ENCODE measurements at places on chromosomes 12 and 14.

DNA sequence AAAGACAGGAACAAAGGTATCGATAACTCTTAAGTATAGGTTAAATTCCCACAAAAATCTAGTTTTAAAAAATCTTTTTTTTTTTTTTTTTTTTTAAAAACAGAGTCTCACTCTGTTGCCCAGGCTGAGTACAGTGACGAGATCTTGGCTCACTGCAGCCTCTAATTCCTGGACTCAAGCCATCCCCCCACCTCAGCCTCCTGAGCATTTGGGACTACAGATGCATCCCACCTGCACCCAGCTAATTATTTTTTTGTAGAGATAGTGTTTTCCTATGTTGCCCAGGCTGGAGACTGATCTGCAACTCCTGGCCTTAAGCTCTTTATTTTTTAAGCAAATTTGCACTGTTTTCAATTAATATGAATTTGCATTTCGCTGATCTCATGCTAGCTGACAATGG lies 9.8 kb downstream of the PSEN1 start:
- DNase-seq = no peak

- no peak for DNase-seq
Measured at GRCh38 chr12:104668274-104668718, 211.5 kb downstream of the CHST11 start.

DNA sequence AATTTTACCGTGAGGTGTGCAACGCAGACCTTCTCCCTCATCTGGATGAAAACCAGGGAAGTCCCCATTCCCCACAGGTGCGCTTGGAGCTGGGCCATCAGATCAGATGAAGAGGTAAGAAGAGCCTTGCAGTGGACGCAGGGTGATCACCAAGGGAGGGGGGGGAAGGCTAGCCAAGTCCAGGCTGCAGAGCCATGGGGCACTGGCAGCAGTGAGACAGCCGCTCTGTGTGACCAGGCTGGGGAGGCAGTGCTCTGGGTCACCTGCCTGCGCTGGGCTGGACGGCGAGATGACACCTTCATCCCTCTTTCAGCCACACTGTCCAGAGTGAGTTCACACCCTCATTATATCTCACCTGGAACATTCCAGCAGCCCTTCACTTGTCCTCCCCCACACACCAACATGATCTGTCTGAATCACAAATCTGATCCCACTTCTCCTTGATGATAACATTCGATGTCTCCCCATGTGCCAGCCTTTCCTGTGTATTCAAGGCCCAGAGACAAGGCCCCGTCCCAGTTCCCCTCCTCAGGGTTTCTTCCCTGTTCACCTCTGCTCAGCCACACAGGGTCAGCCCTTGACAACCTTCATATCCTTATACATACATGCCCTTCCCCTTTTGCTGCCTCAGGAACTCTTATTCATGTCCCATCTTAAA lies 65.9 kb upstream of the VASH1 start:
- DNase-seq = no peak

GRCh38 chr12:106204312-106204711 lies 43.5 kb downstream of the CKAP4 start:
- no peak for DNase-seq

DNA sequence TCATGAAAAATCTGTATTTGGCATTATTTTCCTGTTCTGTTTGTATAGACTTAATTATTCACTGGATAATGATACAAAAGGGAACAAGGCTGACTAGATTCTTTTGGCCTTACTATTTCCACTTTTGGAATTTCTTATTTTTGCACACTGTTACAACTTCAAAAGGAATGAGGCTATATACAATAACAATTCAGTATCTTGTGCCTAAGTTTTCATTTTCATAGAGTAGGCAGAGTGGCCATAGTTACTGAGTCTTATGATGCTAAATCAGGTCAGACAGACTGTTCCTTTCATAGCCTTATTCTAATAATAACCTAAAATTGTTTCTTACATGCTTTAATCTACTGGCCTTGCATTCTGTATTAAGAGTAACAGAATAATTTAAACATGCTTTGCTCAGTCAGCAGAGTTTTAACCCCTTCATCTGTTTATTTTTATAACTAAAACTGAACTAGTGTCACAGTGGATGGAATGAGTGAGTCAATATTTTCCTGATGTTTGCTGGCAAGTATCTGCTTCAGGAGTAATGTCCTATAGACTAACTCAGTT lies 10.5 kb downstream of the TTC8 start:
- DNase-seq = no peak

DNA sequence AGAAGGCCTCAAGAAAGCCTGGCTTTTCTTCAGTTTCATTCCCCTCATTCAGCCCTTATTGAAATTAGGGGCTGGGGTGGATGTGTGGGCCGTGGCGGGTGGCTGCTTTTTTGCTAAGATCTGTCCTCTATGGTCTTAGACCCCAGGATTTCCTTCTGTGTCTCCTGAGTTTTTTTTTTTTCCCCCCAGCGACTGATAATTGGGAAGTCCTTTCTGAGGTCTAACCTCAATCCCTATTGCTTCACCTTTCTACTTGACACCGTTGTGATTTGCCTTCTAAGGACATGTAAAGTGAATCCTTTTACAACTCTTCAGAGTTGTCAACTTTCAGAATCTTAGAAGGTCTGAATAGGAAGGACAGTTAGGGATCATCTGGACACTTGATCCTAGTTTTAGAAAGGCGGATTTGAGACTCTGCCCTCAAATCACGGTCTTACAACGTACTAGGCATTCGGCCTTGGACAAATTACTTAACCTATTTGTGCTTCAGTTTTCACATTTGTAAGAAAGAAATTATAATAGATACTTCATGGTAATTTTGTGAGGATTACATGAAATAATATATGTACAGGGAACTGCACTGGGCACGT lies 4.4 kb downstream of the GPR84 start:
- no peak for DNase-seq

GRCh38 chr12:97168804-97169203 lies 261.7 kb downstream of the NEDD1 start:
- no peak for DNase-seq

DNA sequence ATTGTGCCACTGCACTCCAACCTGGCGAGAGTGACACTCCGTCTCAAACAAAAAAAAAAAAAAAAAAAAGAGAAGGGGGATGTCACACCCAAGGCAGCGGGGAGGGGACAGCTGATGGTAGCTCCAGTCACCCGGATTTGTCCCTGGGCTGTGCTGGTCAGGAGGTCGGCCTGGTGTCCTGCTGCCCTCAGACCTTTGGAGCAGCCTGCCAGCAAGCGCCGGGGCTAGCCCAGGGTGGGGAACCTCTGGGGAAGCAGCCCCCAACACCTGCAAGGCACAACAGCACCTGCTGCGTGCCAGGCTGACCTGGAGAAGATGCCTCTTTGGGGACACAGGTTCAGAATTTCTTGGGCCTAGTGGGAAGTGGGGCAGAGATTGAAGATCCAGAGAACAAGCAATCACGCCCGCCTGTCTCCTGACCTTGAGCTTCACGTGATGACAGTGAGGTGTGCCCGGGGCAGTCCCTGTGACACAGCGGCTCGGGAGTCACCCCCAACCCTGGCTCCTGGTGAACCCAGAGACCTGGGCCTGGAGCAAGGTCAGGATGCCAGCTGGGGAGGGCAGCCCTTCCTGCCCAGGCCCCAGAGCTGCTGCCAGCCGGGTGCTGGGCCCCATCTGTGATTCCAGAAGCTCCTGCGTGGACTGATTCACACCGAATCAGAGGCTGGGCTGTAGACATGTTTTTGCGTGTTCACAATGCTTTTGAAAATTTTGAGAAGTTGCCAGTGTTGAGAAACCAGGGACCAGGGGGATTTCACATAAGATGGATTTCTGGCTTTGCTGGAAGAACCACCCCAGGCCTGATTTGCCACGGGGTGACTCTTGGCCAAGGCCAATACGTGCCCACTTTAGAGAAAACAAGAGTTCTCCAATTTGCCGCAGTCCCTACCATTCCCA lies 66.4 kb downstream of the RFLNA start:
- DNase-seq = no peak

GRCh38 chr12:121092034-121092433 lies 40.6 kb upstream of the P2RX7 start:
- no peak for DNase-seq

GRCh38 chr12:108650083-108650482 lies 16.4 kb upstream of the SELPLG start:
- no peak for DNase-seq

GRCh38 chr12:1344245-1344644 lies 250.1 kb downstream of the FBXL14 start:
- DNase-seq = no peak

DNA sequence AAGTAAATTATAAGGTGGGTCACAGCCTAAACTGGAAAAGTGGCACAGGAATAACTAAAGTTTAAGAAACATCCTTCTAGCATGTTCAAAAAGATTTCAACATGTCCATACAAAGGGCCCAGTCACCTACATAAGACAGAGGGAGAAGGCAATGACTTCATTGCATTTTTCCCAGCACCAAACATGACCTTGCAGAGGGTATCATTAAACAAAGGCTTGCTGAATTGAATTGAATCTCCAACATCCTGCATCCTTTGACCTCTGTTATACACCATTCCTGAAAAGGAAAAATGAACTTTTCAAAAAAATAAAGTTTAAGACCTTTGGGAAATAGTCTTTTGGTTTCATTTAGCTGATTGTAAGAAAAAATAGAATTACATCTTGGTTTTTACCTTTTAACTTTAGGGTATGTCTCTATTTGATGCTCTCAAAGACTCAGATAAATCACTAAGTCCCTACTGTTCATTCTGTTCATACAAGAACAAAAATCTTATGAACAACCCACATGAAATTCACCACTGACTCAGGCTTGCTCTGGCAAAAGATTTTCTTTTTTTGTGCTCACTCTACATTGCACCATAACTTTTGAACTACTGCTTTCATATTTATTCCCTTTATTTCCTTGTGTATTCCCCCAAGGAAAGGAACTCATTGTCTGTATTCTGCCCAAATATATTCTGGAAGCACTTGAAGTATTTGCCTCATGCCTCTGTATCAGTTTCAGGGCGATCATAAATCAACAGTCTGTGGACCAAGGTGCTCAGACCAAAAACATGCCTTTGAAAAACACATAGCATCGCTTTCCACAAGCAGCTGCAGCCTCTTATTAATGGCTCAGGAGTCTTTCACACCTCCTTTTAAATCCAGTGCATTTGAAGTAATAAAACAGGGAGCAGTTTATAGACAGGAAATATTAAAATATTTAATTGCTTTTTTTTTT lies 121.7 kb downstream of the DUSP6 start:
- DNase-seq = no peak

GRCh38 chr12:93243382-93243688 lies 134.4 kb upstream of the NUDT4 start:
- no peak for DNase-seq

- peak; percentile 68 for DNase-seq
Measured at GRCh38 chr14:52265253-52265652, 2.2 kb upstream of the PTGDR start.

GRCh38 chr12:77433799-77434198 lies 368.4 kb upstream of the E2F7 start:
- DNase-seq = no peak

DNA sequence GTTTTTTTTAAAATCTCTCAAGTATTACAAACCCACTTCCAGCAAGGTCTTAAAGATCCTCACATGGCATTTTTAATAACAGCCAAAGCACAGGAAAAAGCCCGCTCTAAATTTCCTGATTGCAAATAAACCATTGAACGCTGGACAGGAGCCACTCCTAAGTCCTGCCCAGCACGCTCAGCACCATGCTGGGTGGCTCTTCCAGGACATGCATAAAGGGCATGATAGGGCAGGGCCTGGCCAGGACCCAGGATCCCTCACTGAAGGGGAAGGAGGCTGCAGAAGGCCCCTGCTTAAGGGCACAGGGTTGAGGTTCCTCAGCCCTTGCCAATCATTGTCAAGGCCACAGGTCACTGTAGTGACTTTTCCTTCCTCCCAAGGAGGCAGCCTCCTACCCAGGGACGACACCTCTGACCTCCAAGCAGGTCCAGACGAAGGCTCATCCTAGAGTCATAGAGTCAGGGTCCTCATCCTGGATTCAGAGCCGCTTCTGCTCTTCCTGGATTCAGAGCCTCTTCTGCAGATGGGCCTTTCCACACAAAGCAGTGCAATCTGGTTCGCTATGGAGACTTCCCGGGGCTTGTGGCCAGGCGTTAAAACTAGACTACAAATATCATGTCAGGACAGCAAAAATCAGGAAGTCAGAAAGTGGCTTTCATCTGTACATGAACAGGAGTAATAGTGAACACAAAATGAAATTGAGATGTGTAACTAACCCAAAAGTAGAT lies 123.8 kb downstream of the GCH1 start:
- DNase-seq = no peak

GRCh38 chr14:105646175-105646574 lies 119.8 kb downstream of the TMEM121 start:
- no peak for DNase-seq

GRCh38 chr12:128801879-128802391 lies 21.8 kb downstream of the SLC15A4 start:
- no peak for DNase-seq

- DNase-seq = no peak
Measured at GRCh38 chr12:12501121-12501520, 61.5 kb downstream of the DUSP16 start.

DNA sequence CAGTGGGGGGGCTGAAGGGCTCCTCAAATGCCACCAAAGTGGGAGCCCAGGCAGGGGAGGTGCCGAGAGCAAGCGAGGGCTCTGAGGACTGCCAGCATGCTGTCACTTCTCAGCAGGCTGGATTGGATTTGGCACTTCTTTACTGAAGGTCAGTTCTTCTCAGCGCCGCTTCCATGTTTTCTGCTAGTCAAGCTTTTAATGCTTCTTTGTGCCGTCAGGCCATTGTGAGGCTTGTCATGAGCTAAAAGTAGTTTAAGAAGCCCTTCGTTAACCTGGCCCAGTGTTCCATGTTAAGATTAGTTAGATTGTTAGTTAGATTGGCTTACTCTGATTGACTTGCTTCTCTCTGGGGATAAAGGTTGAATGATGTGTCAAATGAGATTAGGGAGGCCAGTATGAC lies 13.4 kb downstream of the GABARAPL1 start:
- DNase-seq = no peak

GRCh38 chr12:32051511-32052211 lies 55.0 kb upstream of the BICD1 start:
- no peak for DNase-seq

- DNase-seq = no peak
Measured at GRCh38 chr12:1629338-1630132, 504 bp downstream of the WNT5B start.

- DNase-seq = no peak
Measured at GRCh38 chr14:58699681-58700205, 62.0 kb downstream of the DACT1 start.
